Substantia nigra (tissue), 51 donors: ENCODE measurements at places on chromosomes 3 and 15.

- no peak for DNase-seq
Measured at GRCh38 chr3:48575366-48575765, 11.8 kb upstream of the UCN2 start.

GRCh38 chr3:4476496-4476895 lies 9.4 kb upstream of the SUMF1 start:
- no peak for DNase-seq

GRCh38 chr3:17054301-17054981 lies 169.7 kb downstream of the PLCL2 start:
- DNase-seq, result no peak

GRCh38 chr3:49411535-49411967 lies 225 bp downstream of the RHOA start:
- DNase-seq, result no peak

- DNase-seq, result no peak
Measured at GRCh38 chr15:92846741-92847140, 53.4 kb upstream of the CHD2 start.

DNA sequence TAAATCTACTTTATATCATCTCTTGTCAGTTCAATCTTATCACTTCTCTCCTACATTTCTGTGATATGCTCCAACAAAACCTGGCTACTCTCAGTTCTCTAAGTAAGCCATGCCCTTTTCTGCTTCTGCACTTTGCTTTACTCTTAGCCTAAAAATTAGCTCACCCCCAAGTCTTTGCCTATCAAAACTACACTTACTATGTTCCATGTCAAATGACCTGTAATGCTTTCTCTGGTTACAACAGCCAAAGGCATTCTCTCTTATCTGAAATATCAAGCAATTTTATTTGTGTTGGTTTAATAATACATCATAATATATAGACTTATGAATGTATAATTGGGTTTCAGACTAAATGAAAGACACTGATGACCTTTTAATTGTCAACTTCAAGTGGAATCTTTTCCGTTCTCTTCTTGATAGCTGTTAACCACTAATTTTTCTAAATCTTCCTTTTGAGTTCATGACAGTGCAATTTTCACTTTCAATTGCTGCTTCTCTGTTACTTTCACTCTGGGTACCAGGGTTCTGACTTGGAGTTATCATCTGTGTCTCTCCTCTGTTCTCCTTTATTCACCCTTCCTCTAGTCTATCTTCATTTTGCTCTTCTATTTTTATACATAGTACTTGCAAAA lies 619.0 kb upstream of the GOLIM4 start:
- DNase-seq, result no peak

DNA sequence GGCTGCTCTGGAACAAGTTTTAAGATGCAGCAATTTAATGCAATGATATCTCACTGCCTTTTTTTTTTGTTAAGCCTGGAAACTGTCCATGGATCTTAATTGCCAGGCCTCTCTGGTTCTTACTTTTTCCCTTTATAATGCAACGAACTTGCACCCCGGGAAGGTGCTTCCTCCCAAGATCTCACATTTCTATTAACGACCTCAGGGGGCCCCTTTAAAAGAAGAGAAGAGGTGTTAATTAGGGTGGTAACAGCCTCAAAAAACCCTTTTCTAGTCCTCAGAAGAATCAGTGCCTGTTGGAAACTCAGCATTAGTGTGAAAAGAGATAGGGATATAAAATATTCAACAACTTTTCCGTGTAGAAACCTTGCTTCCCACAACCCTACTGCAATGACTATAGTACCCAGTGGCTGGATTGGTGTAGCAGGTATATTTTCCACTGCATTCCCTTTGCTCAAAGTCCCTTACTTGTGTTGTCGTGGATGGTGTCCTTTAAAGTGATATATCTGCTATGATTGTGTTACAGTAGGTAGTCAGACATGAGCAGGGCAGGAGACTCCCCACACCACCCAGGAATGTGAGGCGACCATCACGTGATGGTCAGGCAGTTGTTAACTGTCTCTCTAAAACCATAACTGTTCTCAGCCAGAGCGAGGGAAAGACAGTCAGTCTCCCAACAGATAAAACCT lies 121.8 kb downstream of the CTNNB1 start:
- no peak for DNase-seq

GRCh38 chr3:87088430-87088992 lies 97.6 kb upstream of the VGLL3 start:
- DNase-seq, result no peak

- DNase-seq, result no peak
Measured at GRCh38 chr3:53554559-53555067, 60.2 kb downstream of the CACNA1D start.

GRCh38 chr3:158790901-158791589 lies 10.8 kb upstream of the MFSD1 start:
- DNase-seq, result no peak

DNA sequence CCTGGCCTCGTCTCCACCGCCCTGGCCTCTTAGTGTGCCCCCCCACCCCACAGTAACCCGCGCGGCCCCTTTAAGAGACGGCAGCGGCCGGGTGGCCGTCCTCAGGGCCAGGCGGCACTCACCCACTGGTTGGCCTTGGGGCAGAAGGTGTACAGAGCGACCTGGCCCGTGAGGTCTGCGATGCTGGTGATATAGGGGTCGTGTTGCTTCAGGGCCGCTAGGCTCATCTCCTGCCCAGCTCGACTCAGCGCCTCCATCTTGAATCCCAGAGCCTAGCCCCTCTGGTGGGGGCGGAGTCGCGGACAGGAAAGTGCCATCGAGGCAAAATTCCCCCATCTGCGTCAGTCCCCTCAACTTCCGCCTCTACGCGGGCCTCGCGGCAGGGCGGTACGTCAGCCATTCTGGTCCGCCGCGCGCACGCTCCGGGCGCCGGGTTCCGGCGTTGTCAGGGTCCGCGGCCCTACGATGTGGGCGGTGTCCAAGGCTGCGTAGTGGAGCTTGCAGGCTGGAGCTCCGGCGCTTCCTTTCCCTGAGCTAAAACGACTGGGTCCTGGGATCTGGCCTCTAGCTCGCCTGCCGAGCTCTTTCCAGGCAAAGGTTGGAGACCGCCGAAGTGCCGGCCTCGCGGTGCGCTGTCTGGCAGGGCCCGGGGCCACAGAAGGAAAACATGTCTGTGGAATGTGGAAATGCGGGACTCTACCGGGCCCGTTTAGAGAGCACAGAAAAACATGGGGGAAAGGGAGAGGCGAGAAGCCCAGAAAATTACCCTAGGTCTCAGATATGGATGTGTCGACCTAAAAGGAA lies at the start of gene DCP1A:
TSS of gene DCP1A (minus strand) at position 283 of the 804 bp plus-strand sequence. CDS start at position 257, 26 bp downstream.
- peak; percentile 83 for DNase-seq

GRCh38 chr15:69781411-69782125 lies 316.1 kb downstream of the TLE3 start:
- DNase-seq, result no peak

DNA sequence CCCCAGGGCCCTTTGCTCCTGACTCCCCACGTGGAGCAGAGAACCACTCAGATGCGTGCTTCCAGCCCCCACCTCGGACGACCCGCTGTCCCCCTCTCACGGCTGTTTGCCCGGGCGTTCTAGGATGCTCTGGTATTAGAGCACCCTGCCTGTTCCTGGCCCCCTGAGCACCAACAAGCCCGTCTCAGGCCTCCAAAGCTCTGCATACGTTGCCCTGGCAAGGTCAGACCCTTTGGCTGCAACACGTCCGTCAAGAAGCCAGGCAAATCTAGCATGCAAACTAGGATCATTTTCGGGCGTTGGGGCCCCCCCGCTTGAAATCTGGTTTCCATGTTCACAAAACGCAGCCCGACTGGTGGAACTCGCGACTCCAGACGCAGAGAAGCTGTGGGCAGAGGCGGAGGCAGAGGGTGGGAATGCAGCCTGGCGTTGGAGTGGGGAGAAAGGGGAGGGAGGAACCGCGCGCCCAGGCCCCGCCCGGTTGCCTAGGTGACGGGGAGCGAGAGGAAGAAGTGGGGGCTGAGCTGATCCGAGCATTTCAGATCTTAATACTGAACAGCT lies 86.2 kb upstream of the PIAS1 start:
- DNase-seq, result peak; percentile 69

DNA sequence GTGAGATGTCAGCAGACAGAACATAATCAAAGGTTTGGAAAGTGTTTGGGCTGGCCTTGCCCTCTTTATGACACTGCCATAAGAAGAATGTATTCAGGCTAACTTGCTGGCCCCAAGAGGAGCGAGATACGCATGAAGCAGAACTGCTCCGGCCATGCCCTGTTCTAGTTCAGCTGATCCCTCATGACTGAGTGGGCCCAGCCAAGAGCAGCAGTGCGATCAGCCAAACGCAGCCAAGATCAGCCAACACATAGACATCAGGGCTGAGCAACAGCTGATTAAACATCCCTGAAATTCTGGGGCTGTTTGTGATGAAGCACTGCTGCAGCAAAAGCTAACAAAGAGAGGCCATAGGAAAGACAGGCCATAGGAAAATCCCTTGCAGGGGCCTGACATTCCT lies 24.1 kb downstream of the POMGNT2 start:
- DNase-seq, result no peak

DNA sequence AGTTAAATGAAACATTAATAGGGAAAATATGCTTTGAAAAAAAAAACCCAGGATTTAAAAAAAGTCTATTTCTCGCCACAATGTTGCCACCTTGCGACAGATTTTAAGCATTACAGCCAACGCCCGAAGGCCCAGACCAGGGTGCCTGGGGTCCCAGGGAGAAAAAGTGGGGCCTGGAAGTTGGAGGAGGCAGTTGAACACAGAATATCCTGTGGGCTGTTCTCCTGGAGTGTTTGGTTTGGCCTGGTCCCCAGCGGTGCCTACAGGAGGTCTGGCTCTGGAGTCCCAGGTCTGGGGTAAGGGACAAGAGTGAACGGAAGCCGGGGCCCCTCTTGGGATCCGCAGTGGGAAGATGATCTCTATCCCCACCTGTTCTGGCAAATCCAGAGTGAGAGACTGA lies 3.4 kb downstream of the RNU6-1 start:
- DNase-seq, result no peak

GRCh38 chr3:79039192-79039591 lies 728.6 kb downstream of the ROBO1 start:
- DNase-seq, result no peak

DNA sequence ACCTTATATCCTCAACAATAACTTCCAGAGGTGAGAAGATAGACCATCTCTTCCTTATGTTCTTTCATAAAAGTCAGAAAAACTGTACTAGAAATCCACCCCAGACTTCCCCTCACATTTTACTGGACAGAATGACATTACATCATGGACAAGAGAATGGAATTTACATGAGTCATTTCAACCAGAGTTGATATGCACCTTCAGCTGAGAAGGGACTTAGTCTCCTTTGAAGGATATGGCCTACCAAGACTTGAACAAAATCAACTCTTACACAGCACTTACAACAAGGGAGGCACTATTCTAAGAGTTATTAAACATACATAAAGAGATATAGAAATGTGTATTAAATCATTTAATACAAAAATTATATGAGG lies 380.0 kb upstream of the DPH6 start:
- no peak for DNase-seq

- DNase-seq, result peak; percentile 19
Measured at GRCh38 chr3:66037986-66038369, 740 bp downstream of the MAGI1 start.

DNA sequence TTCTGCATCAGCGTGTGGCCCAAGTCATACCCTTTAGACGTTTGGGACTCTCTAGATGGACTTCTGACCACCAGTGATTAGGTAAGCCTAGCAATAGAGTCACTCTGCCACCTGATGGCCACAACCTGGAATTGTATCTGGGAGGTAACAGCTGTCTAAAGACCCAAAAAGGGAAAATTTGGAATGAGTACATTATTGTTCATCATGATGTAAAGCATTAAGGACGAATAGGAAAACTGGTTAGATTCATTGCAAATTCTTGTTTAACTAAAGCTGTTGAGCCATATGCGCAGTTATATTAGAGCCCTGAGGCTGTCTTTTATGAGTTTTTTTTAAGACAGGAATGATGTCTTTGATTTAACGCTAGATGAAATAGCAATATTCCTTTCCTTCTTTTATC lies 63.6 kb downstream of the FAM81A start:
- no peak for DNase-seq

DNA sequence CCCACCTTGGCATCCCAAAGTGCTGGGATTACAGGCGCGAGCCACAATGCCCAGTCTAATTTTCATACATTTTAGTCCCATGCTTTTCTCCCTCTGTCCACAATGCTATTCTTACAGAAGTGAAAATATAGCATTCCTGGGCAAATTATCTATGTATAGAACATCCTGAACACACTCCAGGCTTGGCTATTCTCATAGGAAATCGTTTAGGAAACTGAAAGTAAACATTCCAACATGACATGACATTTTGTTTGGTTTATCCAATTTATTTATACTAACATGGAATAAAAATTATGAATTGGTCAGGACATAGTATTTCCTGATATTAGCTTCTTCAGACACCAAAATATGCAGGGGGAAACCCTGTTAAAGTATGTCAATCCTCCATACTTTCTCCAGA lies 52.6 kb downstream of the SYNM start:
- no peak for DNase-seq

DNA sequence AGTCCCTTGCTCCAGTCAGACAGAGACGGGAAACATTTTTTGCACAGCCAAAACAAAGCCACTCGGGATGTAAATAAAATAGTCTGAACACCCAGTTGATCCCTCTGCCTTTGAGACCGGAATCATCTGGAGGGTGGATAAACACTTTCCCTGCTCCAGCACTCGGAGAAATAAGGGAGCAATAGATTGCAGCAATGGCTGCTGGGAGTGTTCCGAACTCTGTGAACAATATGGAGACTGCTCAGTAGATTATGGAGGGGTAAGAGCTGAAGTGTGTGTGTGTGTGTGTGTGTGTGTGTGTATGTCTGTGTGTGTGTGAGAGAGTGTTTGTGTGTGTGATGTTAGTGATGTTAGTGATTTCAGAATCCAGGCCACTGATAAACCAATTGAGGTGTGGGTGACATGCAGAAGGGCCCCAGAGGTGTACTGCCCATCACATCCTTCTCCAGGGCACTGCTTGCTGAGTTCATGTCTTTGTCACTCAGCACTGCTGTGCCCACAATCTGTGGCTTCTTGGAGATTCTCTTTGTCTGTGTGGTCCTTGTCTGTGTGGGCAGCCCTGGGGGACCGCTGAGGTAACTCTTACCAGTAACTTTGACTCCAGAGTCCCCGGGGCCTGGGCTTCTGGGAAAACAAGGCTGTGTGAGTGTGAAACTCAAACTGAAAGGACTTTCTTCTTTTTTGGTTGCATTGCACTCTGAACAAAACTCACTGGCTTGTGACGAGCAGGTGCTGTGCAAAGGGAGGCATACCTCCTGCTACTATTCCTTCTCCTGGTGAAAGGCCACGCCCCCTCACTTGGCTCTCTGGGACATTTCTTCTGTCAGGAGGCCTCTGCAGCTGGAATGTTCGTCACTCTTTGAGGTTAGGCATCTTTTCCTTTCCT lies 23.0 kb downstream of the CRYGS start:
- no peak for DNase-seq
